Right renal cortex interstitium (tissue), 3 donors: ENCODE measurements at places on chromosomes 12 and 14.

GRCh38 chr14:75579882-75580281, 1.5 kb downstream of the FLVCR2 start:
- no peak for DNase-seq

DNA sequence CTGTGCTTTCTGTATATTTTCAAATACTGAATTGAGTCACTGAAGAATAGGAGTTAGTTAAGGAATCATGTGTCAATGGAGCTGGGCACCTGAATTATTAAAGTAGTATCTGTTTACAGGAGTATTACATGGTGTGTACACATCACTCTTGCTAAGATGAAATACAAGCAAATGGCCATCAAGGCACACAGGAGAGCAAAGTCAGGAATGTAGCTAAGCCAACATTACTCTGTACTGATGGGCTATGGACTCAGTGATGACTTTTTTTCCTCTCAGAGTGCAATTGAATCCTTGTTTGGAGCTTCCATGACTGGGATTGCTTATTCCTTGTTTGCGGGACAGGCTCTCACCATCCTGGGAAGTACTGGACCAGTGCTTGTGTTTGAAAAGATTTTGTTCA, 45.5 kb downstream of the SLC4A8 start:
- DNase-seq = no peak

GRCh38 chr14:105217774-105218173, 30.6 kb upstream of the BTBD6 start:
- DNase-seq = no peak

DNA sequence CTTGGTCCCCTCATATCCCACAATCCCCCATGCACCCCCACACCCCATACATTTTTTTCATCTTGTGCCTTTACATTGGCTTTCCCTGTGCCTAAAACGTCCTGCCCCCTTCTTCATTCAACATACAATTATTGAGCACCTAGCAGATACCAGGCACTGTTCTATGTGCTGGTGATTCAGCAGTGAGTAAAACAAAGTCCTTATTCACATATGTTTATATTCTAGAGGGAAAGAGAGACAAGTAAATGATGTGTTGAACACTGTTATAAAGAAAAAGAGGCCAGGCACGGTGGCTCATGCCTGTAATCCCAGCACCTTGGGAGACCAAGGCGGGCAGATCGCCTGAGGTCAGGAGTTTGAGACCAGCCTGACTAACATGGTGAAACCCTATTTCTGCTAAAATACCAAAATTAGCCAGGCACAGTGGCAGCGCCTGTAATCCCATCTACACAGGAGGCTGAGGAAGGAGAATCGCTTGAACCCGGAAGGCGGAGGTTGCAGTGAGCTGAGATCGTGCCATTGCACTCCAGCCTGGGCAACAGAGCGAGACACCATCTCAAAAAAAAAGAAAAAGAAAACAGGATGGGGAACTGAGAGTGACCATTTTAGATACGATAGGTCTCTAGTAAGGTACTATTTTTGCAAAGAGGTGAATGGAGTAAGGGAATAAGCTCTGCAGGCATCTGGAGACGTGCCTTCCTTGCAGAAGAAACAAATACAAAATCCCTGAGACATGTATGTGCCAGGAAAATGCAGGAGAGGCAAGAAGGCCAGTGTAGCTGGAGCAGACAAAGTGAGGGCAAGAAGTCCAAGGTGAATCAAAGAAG, 12.2 kb downstream of the SLC7A7 start:
- DNase-seq = no peak

- no peak for DNase-seq
Measured at GRCh38 chr14:80973931-80974641, 18.7 kb downstream of the TSHR start.

GRCh38 chr14:99875421-99875820, 82.2 kb downstream of the EML1 start:
- DNase-seq = no peak
